Fibroblast of lung (primary cell): ENCODE measurements at places on chromosomes 4 and X.
A peak's percentile ranks its signal among the peaks of the same experiment; 100 is the strongest.

- no peak for DNase-seq
Observed at GRCh38 chr4:118676128-118676527, 9.1 kb upstream of the METTL14 start.

GRCh38 chr4:122007016-122007415 is 55.2 kb upstream of the TRPC3 start:
- DNase-seq = no peak

DNA sequence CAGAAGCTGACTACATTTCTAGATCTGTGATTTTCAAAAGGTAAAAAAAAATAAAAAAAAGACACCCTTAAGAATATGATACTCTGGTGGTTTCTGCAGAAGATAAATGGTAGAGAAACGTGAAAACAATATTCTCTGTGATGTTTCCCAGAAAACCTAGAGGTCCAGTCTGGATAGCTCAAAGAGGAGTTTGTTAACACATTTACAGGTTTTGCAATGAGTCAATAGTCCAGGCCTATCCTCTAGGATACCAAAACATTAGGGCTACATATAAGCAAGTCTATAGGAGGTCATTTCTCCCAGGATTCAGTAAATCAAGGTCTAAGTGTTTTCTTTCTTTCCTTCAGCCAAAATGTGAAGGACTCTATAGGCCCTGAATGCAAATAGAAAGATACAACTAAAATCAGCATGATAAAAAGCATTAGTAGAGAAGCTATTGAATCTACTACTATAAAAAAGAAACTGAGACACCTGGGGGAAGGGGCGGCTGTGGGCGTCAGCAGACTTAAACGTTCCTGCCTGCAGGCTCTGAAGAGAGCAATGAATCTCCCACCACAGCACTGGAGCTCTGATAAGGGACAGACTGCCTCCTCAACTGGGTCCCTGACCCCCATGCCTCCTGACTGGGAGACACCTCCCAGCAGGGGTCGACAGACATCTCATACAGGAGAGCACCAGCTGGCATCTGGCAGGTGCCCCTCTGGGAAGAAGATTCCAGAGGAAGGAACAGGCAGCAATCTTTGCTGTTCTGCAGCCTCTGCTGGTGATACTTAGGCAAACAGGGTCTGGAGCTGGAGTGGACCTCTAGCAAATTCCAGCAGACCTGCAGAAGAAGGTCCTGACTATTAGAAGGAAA is 33.7 kb upstream of the SPP1 start:
- DNase-seq = no peak

DNA sequence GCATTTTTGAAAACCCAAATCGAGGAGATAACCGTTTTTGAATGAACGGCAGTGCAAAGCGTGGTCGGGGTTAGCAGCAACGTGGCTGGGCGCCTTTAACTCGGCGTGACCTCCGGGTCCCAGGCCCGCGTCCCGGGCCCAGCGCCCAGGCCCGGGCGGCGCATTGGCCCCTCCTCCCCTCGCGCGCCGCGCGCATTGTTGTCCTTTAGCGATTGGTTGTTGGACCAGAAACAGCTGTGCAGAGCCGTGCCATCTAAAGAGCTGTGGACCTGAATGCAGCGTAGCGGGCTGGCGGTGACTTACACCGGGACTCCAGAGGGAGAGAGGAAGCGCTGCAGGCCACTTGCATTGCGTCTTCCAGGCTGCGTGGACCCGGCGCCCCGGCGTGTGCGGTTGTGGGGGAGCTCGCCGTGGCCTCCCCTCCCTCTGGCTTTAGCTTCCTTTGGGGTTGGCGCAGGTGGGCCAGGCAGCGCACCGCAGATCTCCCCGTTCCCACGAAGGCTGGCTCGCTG is at the start of gene STOX2:
Gene STOX2 (plus strand): TSS at position 227 of the 512 bp plus-strand sequence. CDS start 1,484 bp downstream, outside the sequence.
- peak; percentile 57 for DNase-seq

DNA sequence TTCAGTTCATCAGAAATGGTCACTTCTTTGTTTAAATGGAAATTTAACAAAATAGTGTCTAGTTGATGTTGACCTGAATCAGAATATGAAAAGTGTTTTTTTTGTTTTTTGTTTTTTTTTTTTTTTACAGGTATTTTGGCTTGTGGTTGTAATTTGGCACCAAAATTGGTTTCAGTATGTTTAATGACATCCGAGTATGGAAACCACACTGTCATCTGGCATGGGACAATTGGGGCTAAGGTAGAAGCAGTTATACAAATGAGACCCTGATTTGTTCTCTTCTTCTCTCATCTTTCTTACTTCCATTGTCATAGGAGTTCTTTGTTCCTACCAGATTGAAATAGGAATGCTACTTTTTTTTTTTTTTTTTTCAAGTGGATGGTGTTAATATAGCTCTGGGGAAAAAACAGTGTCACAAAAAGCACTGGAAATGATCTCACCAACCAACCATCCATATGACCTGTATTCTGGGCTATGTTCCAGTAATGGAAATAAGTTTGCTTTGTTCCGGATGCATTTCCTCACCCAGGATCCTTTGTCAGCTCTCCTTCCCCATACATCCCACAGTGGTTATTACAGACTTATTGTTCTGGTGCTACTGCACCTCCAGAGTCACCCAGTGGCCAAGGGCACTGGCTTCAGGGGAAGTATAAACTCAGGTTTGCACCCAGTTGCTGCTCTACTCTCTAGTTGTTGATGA is 95.8 kb downstream of the ATXN3L start:
- peak; percentile 81 for DNase-seq

DNA sequence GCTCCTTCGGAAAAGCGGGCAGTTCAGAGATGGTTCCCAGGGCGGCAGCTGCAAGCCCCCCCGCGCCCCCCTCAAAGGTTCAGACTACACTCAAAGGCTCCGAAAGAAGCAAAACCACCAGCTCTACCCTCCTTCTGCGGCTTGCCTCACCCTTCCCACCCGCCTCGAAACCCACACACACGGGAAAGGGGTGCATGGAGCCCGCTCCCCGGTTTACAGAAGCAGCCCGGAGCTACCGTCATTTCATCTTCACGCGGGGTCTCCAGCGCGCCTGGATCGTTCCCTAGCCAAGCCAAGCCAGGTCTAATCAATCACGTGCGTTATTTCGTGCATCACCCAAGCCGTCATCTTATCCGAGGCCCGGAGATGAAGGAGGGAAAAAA is 1.2 kb downstream of the NLGN4X start:
- no peak for DNase-seq

- DNase-seq = no peak
Observed at GRCh38 chrX:41796046-41796445, 72.1 kb downstream of the GPR82 start.

DNA sequence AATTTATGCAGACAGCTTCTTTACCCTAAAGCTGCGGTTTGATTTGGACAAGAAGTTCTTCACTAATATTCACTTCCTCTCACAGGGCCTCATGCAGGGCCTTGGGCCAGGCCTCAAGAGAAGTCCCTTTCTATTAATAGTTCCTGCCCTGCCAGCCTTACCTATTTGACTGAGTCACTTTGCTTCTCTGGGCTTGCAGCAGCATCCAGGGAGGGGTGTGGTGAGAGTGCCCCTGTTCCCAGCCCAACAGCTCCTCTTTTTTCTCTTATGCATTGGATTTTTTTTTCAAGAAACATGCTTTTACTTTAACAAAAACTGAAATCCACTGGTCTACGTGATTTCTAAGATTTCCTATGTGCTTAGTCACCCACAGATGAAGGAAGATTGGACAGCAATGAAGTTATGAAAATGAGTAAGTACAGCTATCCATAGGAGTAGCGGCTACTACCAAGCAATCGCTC is 26.7 kb downstream of the FAM156B start:
- peak; percentile 65 for DNase-seq

GRCh38 chr4:13054420-13054970 is 429.6 kb downstream of the RAB28 start:
- DNase-seq = no peak

DNA sequence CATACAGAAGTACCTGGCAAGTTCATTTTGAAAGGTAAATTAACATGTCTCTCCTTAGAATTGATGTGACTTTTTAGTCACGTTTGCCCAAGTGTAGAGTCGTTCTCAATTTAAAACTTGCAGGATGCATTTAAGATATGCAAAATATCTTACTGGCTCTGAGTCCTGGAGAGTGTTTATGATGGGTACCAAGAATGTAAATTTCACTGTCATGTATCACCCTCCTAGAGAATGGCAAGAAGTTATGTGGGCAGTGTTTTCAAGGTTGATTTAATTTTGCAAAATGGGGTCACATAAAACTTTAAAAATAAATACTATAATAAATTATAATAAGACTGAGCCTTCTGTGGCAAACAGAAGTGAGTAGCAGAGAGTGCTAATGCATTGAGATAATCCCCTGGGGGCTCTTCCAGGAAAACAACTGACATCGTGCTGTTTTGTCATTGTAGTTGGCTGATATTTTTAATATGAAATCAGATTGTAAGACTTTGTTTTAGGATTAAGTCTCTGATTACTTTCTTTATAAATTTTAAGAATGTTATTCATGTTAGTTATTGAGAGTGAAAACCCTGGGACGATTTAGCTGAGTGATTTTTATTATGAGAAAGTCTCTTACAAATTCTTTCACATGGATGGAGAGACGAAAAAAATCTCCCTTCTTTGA is 103.0 kb downstream of the AFF1 start:
- no peak for DNase-seq

DNA sequence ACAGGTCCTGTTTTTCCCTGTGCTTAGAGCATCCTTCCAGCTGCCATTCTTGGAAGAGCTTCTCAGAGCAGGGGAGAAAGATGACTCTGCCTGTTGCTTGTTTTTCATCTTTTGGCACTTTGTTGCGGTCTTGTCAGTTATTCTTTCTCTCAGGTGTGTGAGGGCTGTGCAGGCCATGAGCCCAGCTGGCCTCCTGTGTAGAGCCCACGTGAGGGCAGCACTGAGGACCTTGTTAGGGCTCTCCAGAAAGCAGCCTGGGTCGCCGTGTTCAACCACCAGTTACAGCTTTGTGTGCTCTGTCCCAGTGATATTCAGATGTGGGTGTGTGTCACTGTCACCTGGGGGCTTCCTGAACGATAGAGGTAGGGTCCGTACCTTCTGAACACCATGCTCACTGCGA is 52.8 kb downstream of the NOP14 start:
- no peak for DNase-seq

GRCh38 chrX:17377091-17377717 is 2.2 kb downstream of the NHS start:
- DNase-seq = peak; percentile 53

DNA sequence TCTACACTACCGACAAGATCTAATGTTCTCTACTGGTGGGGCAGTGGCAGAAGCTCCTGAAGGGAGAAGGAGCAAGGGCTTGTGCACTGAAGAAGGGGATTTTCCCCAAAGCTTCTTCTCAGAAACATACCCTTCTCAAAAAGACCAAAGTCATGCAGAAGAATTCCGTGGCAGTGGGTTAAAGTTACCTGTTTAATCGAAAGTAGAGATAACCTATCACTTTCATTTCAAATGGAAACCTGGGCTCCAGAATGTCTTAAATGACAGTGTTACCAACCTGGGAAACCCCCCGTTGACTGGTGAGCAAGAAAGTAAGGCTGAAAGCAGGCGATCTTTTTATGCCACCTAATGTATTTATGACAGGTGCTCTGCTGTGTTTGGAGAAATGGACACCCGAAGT is 92.5 kb upstream of the TEX13D start:
- no peak for DNase-seq

DNA sequence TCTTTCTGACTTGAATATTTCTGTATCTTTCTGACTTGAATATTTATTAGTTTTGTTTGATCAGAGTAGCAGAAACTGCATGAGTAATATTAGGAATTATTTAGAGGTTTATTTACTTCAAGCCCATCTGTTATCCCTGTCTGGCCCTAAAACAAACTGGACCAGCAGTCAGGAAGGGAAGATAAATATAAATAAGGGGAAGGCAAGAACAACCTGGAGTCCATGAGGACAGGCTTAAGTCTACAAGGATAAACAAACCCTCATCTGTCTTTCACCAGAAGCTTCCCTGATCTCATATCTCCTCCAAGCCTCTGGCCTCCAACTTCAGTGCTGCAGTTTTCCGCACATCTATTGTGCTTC is 524.9 kb downstream of the CENPC start:
- DNase-seq = peak; percentile 18

- no peak for DNase-seq
Observed at GRCh38 chr4:175271010-175271630, 353.0 kb downstream of the ADAM29 start.
